ENCODE measurements at places on chromosomes 7 and 10.

GRCh38 chr7:136039577-136040345 lies 62.6 kb upstream of the MTPN start:
- no peak for DNase-seq

DNA sequence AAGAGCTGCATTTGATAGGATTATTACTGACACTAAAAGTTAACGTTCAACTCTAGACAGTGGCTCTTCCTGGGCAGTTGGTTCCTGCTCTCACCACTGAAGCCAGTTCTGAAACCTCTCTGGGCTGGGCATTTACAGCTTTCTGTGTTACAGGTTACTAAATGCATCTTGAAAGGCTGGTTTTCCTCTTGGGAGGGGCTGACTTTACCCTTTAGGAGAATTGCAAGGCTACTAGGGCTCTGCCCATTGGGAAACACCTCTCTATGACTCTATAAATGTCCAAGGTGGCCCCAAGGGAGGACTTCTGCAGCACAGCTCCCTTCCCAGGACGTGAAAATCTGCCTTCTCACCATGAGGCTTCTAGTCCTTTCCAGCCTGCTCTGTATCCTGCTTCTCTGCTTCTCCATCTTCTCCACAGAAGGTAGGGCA lies at the start of gene GPR15LG:
Gene GPR15LG, plus strand, starts transcription at position 301 of the 429 bp plus-strand sequence. Its CDS starts 51 bp downstream, at position 352.
- no peak for DNase-seq

GRCh38 chr10:70341016-70341415 lies 41.4 kb downstream of the LRRC20 start:
- no peak for DNase-seq

- no peak for DNase-seq
Observed at GRCh38 chr7:91242097-91242844, 22.0 kb upstream of the FZD1 start.

DNA sequence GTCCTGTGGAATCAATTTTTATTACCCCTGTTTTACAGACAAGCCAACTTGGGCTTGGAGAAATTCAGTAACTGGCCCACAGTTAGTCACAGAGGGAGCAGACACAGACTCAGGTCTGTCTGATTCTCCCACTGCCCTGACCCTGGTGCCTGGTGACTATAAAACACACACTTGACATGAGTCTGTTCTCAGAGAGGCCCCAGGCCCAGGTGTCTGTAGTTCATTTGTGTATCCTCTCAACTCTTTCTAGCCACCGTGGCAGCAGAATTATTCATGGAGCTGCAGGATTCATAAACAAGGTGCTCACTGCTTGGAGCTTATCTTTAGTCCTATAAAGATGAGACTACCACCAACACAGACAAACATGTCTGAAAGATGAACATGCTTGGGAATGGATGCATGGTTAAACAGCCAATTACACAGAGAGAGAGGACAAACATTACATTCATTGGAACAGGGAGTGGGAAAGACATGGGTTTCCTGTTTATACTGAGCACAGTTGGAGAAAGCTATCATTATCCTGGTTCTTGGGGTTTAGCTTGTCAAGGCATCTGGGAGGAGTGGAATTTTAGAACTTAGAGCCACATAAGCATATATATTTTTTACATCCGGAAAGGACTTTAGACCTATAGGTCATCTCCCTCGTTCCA lies 79.1 kb upstream of the PDCD4 start:
- DNase-seq = no peak

GRCh38 chr10:125015356-125015944 lies 73.5 kb downstream of the ZRANB1 start:
- DNase-seq = no peak

GRCh38 chr7:138434597-138435019 lies 25.5 kb upstream of the TRIM24 start:
- no peak for DNase-seq

DNA sequence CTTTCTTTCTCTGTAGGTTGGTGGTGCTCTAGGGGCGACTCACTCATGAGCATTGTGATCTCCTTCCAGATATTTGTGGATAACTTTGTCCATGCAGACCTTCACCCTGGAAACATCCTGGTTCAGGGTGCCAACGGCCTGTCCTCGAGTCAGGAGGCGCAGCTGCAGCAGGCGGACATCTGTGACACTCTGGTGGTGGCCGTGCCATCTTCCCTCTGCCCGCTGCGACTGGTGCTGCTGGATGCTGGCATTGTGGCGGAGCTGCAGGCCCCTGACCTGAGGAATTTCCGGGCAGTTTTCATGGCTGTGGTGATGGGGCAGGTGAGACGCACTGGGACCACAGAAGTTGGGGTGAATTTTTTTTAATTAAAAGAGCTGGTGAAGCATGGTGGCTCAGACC lies 9.6 kb upstream of the NDUFB2 start:
- DNase-seq = no peak

DNA sequence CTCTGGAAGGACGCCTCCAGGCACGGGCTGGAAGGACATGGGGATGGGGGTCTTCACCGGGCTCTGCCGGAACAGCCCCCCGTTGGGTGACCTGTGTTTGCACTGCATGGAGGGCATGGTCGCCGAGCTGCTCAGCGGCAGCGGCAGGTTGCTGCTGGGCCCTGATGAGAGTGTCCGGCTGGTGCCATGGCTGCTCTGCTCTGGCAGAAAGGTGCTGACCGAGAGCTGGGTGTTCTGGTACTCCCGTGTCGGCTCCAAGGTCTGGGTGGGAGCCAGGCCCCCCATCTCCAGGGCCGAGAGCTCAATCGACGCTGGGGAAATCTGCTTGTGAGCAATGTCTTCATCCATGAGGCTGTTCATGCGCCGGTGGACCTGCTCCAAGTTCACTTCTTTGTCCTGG lies 764.3 kb downstream of the GRID1 start:
- no peak for DNase-seq

- DNase-seq = no peak
Observed at GRCh38 chr7:82444220-82444909, 788 bp upstream of the CACNA2D1 start.

DNA sequence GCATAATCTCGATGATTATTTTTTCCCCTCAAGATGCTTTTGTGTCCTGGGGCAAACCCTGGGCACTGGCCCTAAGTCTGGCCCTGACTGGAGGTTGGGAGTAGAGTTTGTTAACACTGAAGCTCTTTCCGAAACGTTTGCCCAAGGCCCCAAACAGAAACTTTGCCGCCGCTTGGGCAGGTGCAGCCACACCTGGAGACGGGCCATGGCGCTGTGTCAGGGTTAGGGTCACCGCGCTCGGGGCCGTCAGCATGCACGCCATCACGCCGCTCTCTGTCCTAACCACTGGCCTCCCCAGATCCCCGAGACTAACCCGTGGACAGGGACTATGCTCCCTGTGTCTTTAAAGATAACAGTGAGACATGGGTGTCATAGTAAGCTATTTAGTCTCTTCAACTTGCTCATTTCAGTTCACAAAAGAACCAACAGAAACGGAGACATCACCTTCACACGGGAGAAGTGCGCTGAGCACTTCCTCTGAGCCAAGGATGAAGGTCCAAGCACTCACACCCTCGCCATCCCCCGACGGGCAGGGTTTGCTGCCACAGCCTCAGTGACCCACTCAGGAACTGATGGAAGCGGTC lies 85.3 kb upstream of the DIP2C start:
- no peak for DNase-seq

DNA sequence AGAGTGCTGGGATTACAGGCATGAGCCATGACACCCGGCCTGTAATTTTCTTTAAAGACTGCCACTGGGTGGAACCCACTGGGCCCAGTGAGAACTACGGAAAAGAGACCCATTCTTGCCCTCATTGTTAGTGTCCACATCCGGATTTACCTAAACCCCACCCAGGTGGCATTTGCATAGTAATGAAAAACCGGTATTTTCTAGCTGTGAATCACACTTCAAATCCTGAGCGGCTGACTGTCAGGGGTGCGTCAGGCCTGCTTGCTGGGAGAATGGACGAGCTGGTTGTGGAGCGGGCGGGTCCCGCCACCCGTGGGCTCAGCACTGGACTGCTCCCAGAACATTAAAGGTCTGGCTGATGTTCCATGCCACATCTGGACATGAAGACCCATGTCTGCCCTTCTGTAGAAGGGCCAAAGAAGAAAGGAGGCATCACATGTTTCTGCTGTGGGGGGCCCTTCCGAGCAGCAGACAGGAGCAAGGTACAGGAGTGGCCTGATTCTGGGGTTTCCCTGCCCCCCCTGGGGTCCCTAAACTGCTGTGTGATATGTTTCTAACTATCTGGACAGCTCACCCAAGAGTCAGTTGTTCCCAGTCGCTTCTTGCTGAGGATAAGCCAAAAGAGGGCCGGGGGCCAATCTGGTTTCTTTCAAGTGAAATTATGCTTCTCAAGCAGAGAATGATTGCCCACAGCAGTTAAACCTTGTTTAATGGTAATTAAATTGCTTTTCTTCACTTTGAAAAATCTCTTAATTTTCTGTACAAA lies 46.4 kb downstream of the KIAA1217 start:
- no peak for DNase-seq

DNA sequence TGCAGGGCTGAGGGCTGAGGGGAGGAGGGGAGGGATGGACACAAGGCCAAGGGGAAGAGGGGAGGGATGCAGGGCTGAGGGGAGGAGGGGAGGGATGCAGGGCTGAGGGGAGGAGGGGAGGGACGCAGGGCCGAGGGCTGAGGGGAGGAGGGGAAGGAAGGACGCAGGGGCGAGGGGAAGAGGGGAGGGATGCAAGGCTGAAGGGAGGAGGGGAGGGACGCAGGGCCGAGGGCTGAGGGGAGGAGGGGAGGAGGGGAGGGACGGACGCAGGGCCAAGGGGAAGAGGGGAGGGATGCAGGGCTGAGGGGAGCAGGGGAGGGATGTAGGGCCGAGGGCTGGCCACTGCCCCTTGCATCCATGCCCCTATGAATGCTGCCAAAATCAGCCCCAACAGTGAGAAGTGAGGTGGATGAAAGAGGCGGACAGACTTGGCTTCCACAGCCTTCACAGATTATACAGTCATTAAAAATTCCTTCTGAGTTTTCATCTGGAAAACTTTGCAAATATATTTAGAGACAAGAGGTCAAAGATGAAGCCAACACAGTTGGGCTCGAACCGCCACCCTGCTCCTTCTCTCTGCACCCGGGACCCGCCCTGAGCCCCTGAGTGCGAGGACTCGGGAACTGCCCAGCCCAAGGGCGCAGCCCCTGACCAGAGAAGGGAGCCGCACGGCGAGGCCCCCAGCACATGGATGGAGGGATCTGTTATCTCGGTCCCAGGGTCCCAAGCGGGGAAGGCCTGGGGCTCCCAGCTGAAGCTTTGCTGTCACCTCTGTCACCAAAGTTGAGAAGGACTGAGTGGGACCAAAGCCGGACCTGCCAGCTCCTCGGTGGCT lies 65.8 kb downstream of the DIP2C start:
- no peak for DNase-seq

DNA sequence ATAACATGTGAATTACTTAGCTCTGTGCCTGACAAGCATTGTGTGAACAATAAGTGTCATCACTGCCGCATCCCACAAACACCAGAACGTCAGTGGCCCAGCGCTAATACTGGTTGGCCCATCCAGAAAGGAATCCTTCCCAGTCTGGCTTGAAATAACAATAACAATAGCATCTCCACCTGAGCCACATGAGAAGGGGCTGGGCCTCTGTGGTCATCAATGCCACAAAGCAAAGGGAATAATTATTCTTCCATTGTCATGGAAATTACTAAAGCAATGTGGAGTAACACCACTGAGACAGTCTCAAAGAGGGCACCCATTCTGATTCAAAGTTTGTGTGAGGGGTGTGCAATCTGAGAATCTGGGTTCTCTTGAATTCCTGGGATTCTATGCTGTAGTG lies 105.7 kb upstream of the INHBA start:
- no peak for DNase-seq

- no peak for DNase-seq
Observed at GRCh38 chr7:121519548-121520521, 123.7 kb upstream of the FAM3C start.

GRCh38 chr7:106827626-106828025 lies 37.5 kb upstream of the PIK3CG start:
- DNase-seq = no peak
